ENCODE measurements at places on chromosomes 6 and 20. TPM values are rescaled to one million over a fixed set of nuclear protein-coding genes. Genes with fewer than 3 reads are reported as not detected.
A peak's percentile ranks its signal among the peaks of the same experiment; 100 is the strongest.

L3MBTL3 gene
- 21.3 TPM for total RNA-seq

DNA sequence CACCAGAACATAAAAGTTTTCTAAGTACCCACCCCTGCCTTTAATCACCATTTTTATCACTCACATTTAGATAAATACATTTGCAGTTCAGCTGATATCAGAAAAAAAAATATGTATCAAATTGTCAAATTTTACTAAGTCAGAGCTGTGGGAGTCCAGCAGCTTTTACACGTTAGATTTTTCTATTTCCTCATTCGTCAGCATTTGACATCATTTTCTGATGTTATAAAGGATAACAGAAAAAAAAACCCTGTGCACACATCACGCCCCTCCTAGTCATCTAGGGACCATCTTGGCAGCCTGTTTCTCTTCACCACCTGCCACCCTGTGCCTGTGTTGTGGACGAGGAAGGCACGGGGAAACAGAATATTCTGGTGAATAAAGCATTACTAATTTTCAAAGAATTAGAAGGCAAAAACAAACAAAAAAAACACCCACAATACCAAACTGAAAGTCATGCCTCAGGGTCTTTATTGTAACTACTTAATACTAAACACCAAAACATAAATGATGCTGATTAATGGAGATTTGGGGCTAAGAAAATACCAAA, 12.4 kb downstream of the B4GALT5 start:
- no peak for DNase-seq

DNA sequence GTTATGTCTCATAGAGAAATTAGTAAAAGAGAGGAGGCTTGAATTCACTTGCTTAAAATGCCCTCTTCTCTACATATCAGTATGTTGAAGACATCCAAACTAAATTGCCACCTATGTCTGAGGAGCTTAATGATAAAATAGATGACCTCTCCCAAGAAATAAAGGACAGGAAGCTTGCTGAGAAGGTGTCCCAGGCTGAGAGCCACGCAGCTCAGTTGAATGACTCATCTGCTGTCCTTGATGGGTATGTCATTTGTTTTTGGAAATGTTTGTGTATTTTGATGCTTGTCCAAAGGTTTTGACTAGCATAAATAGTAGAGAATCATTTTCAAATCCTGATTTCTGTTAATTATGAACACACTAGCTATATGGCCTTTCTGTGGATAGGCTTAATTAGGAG, 307.7 kb downstream of the ARHGAP18 start:
- no peak for DNase-seq

AIF1 gene
- 1.5 TPM for total RNA-seq

DNA sequence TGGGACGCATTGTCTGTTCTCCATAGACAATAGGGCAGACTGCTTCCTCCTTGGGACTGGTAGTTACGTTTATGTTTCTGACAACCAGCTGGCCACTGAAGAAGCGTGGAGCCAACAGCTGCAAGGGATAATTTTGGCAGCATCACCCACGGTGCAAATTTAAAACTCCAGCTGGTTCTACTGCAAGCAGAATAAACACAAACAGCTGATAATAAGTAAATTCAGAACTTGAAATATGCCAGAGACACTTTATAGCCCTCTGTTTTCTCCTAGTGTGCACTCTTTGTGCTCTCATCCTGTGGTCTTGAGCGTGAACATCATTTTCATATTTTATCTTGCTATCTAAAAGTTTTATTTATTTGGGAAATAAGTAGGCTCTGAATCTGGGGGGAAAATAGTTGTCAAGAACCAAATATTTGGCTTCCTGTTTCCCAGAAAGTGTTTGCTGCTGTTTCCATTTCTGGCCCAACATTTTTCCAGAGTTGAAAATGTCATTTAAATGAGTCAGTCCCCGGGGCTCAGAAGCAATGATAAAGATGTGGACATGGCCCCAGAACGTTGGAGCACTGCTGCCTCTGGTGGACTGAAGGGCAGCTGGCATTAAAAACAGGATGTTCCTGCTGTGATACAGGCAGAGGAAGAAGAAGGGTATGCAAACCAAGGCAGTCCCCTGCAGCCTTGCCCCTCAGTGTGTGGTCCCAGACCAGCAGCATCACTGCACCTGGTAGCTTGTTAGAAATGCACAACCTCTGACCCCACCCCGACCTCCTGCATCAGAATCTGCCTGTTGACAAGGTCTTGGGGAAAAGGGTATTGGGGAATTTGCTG, 12.5 kb upstream of the THBD start:
- DNase-seq: peak; percentile 36

TPD52L1 gene
- 24.4 TPM for total RNA-seq

GRCh38 chr20:19975901-19976300, 41.3 kb upstream of the NAA20 start:
- no peak for DNase-seq

DNA sequence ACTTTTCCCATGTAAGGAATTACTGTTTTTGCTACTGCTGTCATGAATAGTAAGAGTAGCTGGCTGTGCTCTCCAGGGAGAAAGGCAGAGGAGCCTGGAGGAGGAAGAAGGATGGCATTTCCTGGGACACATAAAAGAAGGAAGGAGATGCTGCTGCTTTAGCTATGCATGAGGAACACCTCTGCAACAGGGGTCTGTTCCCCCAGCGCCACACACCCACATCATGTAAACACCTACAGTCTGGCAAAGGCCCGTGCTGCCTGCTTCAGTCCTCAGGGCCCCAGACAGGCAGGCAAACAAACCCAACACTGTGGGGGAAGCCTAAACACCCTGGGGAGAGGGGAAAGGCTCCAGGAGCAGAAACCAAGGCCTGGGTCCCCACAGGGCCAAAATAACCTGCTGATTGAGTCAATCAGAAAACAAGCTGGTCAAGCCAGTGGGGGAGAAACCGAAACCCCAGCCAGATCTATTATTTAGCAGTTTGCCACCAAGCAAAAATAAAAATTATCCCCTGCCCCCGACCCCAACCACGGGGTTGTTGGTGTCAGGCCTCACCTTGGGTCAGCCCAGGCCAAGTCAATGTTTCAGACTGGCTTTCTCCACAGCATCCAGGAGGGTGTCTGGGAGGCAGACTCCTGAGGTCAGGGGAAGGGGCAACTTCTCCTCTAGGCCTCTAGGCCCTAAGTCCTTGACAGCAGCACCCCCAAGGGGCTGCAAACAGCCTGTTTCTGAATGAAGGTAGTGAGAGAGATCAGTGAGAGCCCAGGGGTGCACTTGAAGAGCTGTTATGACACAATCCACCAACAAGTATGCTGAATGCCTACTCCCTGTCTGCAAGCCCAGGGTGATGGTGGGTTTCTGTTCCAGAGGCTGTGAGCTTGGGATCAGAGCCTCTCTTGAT, 34.6 kb upstream of the SCUBE3 start:
- no peak for DNase-seq

GLYATL3 gene
- not detected for total RNA-seq

- DNase-seq: no peak
Observed at GRCh38 chr20:7155282-7155681, 387.8 kb downstream of the BMP2 start.

- DNase-seq: no peak
Observed at GRCh38 chr6:44494011-44494501, 106.5 kb downstream of the CDC5L start.

DNA sequence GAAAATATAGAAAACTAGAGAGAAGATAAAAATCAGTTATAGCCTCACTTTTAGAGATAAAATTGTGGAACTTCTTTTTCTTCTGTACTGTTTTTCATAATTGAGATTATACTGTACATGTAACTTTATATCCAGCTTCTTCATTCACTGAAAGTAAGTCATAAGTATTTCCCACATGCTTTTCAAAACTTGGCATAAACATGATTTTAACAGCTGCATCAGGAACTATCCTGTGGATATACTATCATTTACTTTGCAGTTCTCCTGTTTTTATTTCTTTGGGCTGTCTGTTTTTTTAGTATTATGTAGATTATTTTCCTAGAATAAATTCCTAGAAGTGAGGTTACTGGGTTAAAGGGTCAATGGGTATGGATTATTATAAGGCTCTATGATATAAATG, 14.8 kb downstream of the DSTN start:
- no peak for DNase-seq

DNA sequence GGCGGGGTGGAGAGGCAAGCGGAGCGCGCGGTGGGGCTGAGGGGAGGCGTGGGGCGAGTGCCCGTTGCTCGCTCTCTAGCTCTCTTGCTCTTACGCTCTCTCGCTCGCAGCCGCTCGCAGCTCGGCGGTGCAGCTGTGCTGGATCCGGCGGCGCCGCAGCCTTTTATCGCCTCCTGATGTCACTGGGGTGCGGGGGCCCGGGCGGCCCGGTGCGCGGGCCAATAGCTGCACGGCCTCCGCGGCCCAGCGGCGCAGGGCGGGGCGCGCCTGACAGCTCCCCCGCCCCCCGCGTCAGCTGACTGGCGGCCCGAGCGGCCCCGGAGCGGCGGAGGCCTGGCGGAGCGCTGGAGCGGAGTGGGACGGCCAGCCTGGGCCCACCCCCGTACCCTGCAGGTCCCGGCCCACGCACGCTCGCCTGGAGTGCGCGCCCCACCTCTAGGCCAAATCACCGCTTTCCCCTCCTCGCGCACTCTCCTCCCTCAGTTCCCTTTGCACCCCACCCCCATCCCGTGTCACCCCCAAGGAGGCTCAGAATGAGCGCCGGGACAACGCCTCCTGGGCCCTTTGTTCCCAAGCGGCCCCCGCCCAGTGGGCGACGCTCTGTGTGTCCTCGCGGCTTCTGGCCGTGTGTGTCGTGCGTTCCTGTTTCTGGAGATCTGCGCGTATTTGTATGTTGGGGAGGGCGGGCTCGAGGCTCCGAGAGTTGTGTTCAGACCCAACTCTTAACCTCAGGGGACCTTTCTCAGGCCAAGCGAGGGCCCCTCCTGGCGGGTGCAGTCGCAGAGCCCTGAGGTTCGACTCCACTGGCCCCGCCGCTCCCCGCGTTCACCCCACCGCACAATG, at the start of gene MAFB:
TSS of gene MAFB (minus strand) at position 137 of the 843 bp plus-strand sequence. CDS start 386 bp downstream, outside the sequence.
- DNase-seq: peak; percentile 89

SLC32A1 gene
- not detected for total RNA-seq

Measured in uterus (tissue), 4 donors.